ENCODE measurements at places on chromosomes 7 and 10. TPM values are rescaled to one million over a fixed set of nuclear protein-coding genes. Genes with fewer than 3 reads are reported as not detected.

PPP1R9A gene
- 4.4 TPM for total RNA-seq

CTAGE6 gene
- total RNA-seq = 0.60 TPM

PROSER2 gene
- 8.8 TPM for total RNA-seq

DNA sequence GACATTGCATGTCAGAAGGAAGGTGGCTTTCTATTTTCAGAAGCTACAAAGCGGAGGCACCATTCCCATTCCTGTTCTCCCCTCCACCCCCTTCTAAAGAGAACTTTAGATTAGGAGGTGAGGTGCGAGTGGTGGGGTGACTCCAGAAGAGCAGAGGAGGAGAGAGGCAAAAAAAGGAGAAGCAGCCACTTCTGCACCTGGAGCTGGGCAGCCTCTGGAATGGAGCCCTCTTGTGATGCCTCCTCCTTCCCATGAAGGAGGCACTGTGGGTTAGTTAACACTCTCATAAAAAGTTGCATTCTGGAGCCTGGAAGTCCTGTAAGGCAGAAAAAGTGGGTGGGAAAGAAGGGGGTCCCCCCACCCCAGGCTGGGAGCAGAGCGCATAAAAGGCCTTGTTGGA is 4.8 kb downstream of the PTF1A start:
- no peak for DNase-seq

FZD1 gene
- total RNA-seq = 19.4 TPM

GRCh38 chr10:124921261-124921660 is 20.7 kb upstream of the ZRANB1 start:
- DNase-seq = no peak

- DNase-seq = no peak
Measured at GRCh38 chr10:125554016-125554703, 128.8 kb downstream of the TEX36 start.

Measured in osteocyte (in vitro differentiated cells).